ENCODE measurements at places on chromosomes 12 and 14. TPM values are rescaled to one million over a fixed set of nuclear protein-coding genes. Genes with fewer than 3 reads are reported as not detected.

DNA sequence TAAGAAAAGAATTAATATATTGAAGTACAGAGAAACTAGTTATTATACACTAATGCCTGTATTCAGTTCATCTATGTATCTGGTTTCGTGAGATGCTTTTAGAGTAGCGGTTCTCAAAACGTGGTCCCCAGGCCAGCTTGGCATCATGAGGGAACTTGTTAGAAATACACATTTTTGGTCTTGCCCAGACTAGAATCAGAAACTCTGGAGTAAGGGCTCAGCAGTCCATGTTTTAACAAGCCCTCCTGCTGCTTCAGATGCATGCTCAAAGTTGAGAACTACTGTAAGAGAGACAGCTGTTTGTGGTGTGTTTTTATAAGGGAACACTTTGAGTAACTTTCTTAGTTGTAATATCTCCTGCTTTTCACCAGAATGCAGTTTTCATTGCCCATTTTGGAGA, 18.1 kb downstream of the GPATCH2L start:
- H3K4me1 ChIP-seq: peaks cover 14% of the 10 kb centered on the region
- no peak for DNase-seq
- no peak overlapping the region for H3K4me3 ChIP-seq
- peaks cover 59% of the 10 kb centered on the region for H3K36me3 ChIP-seq
- no peak overlapping the region for H3K27ac ChIP-seq

Gene HCAR1
- 6.8 TPM for total RNA-seq

GRCh38 chr14:96861568-96862310, 64.6 kb downstream of the VRK1 start:
- H3K27ac ChIP-seq: no peak overlapping the region
- no peak for DNase-seq
- peaks cover 54% of the 10 kb centered on the region for H3K36me3 ChIP-seq
- peaks cover 2% of the 10 kb centered on the region for H3K4me1 ChIP-seq
- H3K4me3 ChIP-seq: no peak overlapping the region
- H3K27me3 ChIP-seq: no peaks in the 10 kb centered on the region

Gene ACOT4
- 1.3 TPM for total RNA-seq

Gene KRT6A
- not detected for total RNA-seq

DNA sequence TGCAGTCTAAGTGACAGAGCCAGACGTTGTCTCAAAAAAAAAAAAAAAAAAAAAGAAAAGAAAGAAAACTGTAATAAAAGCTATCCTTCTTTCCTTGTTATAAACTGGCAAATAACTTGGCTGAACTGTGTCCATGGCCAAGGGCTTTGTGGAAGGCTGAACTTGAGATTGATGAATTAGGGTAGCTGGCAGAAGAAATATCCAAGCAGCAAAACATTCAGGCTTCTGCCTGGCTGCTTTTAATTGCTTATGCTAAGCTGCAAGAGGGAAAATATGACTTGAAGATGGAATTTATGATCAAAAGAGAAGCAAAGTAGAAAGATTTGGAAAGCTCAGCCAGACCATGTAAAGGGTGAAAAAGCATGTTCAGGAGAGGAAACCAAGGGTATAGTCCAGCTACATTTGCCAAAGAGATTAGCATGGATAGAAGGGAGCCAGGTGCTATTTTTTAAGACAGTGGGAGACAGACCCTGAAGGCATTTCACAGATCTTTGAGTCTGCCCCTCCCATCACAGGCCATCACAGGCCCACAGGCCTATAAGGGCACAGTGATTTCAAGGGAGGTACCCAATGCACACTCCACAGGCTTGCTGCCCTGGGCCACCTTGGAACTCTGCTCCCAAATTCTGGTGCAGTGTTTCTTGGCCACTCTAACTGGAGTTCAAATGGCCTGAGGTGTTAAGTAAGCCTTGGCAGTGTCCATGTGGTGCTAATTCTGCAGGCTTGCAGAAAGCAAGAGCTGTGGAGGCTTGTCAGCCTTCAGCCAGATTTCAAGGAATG, 226.0 kb downstream of the AEBP2 start:
- DNase-seq: no peak
- peaks cover 3% of the 10 kb centered on the region for H3K4me1 ChIP-seq
- peaks cover 9% of the 10 kb centered on the region for H3K27me3 ChIP-seq
- no peak overlapping the region for H3K27ac ChIP-seq
- H3K4me3 ChIP-seq: no peak overlapping the region

DNA sequence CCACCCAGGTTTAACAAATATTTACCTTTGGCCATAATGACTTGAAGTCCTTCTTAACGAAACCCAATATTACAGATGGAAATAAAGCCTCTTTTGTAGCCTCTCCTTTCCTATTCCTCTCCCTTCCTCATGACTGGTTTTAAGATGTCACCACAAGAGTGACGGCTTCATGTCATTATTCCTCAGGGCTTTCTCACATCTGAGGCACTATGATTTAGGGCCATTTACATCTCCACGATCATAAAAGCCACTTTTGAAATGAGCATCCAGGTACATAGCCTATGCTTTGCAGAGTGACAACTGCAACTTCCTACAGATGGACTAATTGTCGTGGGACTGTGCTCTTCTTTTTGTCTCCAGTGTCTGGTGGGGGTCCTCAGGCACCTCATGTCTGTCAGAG, 32.3 kb upstream of the DACT1 start:
- H3K4me3 ChIP-seq: no peak overlapping the region
- no peaks in the 10 kb centered on the region for H3K36me3 ChIP-seq
- no peak overlapping the region for H3K27ac ChIP-seq
- DNase-seq: no peak

DNA sequence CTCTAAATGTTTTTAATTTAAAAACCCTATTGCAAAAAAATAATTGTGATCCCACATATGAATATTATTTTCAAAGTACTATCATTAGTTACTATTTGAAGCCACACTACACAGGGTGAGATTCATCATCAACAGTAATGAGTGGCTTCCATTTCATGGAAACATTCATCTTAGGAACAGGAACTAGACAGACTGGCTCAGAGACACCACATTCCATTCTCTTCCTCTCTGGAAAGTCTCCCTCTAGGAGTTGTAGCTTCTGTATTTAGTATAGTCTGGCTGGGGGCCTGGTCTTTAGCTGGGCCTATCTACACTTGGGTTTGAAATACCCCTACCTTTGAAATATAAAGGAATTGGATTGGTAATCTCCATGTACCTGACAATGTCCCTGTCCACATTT, 6.2 kb upstream of the VDR start:
- no peak overlapping the region for H3K27ac ChIP-seq
- H3K4me1 ChIP-seq: peaks cover 3% of the 10 kb centered on the region
- DNase-seq: no peak
- H3K4me3 ChIP-seq: no peak overlapping the region
- H3K36me3 ChIP-seq: peaks cover 1% of the 10 kb centered on the region

GRCh38 chr12:91556909-91557308, 374.3 kb upstream of the DCN start:
- no peak overlapping the region for H3K27ac ChIP-seq
- no peaks in the 10 kb centered on the region for H3K36me3 ChIP-seq
- H3K27me3 ChIP-seq: peaks cover 7% of the 10 kb centered on the region
- no peak for DNase-seq
- H3K4me3 ChIP-seq: no peak overlapping the region

GRCh38 chr12:132838410-132839080, 9.9 kb upstream of the GOLGA3 start:
- H3K36me3 ChIP-seq: peaks cover 46% of the 10 kb centered on the region
- no peaks in the 10 kb centered on the region for H3K27me3 ChIP-seq
- no peak for DNase-seq
- H3K4me3 ChIP-seq: no peak overlapping the region
- H3K27ac ChIP-seq: no peak overlapping the region

DNA sequence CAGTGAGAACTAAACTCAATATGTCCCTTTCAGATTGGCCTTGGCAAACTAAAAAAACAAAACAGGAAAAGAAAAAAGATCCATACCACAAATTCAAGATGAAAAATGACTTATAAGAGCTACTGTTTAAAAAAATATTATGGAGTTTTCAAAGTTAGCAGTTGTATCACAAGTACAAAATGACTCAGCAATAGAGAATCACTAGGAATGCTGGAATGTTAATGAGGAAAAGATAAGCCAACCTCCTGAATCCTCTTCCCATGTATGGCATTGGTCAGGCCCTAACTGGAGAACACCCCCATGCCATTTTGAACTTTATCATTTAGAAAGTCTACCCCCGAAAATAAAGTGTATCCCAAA, 62.2 kb downstream of the PPP1R36 start:
- H3K27ac ChIP-seq: no peak overlapping the region
- H3K36me3 ChIP-seq: no peaks in the 10 kb centered on the region
- H3K27me3 ChIP-seq: peaks cover 5% of the 10 kb centered on the region
- H3K4me1 ChIP-seq: no peaks in the 10 kb centered on the region
- no peak for DNase-seq
- no peak overlapping the region for H3K4me3 ChIP-seq

Gene PLBD1
- not detected for total RNA-seq

Gene MFAP5
- not detected for total RNA-seq

DNA sequence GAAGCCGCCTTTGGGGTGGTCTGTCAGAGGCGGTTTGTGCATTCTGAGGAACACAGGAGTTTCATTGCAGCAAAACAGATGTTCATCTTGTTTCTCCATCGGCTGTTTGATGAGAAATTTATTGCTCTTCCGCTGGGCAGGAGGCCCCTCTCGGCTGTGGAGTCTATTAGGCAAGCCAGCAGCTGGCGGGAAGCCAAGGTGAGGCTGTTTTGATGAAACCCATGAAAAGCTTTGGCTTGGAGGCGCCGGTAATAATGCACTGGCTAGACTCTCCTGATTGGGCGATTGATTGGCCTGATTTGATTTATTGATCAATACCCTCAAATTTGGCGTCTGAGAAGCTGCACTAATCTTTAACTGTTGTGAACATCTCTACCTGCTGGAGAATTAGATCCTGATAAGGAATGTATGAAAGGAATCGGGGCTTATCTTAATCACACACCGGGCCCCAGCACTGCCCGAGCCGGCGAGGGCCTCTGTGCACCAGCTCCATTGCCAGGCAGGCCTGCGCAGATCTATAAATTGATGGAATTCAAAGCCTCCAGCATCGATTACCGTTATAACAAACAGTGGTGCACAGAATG, 187.7 kb downstream of the PHETA1 start:
- no peaks in the 10 kb centered on the region for H3K36me3 ChIP-seq
- peaks cover 17% of the 10 kb centered on the region for H3K27me3 ChIP-seq
- DNase-seq: no peak

GRCh38 chr14:75476274-75476995, 45.8 kb upstream of the BATF start:
- no peaks in the 10 kb centered on the region for H3K4me1 ChIP-seq
- H3K36me3 ChIP-seq: no peaks in the 10 kb centered on the region
- H3K27me3 ChIP-seq: peaks cover 16% of the 10 kb centered on the region
- no peak for DNase-seq

DNA sequence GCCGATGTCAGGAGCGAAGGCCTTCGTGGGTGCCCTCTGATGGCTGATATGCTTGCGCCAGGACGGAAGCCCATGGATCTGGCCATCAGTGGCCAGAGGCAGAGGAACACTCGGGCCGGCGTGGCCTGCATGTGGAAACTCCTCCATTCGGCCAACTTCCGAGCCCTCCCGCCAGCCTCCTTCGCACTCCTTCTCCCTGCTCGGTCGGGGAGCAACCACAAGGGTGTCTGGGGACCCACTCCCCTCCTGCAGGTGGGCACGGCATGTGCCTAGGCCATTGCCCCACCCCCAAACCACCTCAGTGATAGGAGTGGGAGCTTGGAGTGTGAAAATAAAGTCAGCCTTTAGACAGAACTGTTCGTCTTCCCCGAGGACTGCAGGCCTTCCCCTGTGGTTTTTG, 231.3 kb downstream of the BCL11B start:
- no peak overlapping the region for H3K4me3 ChIP-seq
- H3K27me3 ChIP-seq: peaks cover 5% of the 10 kb centered on the region
- DNase-seq: no peak
- no peaks in the 10 kb centered on the region for H3K36me3 ChIP-seq
- H3K27ac ChIP-seq: no peak overlapping the region
- H3K4me1 ChIP-seq: no peaks in the 10 kb centered on the region

DNA sequence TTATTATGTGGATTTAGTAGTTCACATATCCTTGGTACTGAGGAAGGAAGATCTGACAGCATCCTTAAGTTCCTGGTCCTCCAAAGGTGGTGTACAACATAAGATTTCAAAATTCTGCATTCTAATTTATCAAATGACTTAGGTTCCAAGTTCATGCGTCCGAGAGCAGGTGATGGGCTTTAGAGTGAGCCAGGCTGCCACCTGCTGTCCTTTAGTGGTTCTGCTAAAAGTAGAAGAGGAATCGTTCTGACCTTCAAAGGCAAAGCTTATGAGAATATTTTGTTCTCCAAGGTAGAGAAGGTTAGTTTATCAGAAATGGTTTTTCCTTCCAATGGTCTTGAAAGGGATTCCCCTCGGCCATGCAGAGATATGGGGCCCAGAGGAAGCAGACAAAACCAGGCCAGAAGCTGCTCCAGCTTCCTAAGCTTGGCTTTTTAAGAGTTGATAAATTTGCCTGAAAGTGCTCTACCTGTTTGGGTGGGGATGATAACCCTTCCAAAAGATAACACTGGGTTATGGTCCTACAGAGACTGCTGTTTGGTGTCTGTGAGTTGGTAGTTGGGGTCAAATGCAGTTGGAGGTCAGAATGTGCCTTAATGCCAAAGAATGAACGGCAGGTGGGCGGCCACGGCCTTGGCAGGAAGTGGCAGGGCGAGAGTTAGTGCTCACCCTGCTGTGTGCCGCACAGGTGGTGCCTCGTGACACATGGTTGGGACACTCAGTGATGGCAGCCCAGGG, 29.1 kb upstream of the LRTM2 start:
- DNase-seq: peak; percentile 90
- no peaks in the 10 kb centered on the region for H3K27me3 ChIP-seq
- peaks cover 3% of the 10 kb centered on the region for H3K36me3 ChIP-seq
- H3K27ac ChIP-seq: no peak overlapping the region

- no peak for DNase-seq
- peaks cover 57% of the 10 kb centered on the region for H3K36me3 ChIP-seq
- no peak overlapping the region for H3K4me3 ChIP-seq
- H3K27ac ChIP-seq: no peak overlapping the region
Observed at GRCh38 chr12:131747276-131748177, 36.6 kb downstream of the SFSWAP start.

DNA sequence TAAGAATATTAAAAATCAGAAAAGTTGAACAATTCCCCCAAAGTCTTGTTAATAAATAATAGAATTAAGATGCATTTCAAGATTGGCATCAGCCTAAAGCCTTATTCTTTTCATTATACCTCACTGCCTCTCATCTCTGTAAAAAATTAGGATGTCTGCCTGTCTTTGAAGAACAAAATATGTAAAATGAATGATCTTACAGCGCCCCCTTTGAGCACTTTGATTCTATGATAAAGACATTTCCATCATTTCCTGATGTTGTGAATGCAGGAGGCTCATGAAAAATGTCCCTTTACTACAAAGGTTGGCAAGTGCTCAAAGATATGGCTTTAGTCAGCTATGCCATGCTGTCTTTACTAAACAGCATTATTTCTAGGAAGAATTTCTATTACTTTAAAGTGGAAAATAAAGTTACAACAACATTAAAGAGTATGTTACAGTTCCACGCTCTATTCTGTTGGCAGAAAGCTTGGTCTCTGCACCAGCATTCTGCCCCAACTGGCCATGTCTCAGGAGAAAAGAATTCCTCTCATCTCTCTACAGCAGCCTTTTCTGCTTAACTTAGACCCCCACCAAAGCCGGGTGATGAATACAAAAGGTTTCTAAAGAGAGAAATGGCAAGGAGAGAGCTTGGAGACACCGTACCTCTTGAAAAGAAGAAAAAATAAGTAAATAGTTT, 95.1 kb downstream of the LLPH start:
- no peaks in the 10 kb centered on the region for H3K4me1 ChIP-seq
- peaks cover 22% of the 10 kb centered on the region for H3K27me3 ChIP-seq

GRCh38 chr14:68377459-68377858, 415.4 kb downstream of the ZFP36L1 start:
- no peak overlapping the region for H3K27ac ChIP-seq
- no peaks in the 10 kb centered on the region for H3K27me3 ChIP-seq
- no peak overlapping the region for H3K4me3 ChIP-seq

Gene STAC3
- total RNA-seq: 5.5 TPM
